HT-29 (cell line): ENCODE measurements at places on chromosomes 2 and 18. TPM values are rescaled to one million over a fixed set of nuclear protein-coding genes. Genes with fewer than 3 reads are reported as not detected.

SLC5A7 gene
- total RNA-seq = not detected in 2 replicates

DNA sequence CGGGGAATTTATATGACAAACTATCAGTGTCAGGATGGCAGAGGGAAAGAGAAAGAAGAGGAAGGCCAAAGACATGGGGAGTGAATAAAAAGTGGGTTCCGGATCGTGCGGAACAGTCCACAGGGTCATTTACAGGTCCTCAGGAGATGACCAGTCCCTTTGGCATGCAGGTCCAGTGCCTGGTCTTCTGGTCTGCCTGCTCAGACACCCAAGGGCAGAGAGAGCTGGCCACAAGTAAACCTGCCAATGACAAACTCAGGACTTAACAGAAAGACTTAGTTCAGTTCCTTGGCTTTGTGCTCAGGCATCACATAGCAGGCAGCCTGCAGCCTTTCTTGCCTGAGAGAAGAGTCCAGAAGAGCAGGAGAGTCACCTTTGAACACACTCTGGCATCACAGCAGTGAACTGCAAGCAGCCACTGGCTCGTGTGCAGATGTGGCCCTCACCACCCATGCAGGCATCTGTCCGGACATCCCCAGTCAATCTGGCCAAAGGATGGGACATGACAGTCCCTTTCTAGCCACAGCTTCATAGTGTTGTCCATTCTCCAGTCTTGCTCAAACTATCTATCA lies 14.0 kb downstream of the TMEM127 start:
- peak; percentile 48 for DNase-seq

DNA sequence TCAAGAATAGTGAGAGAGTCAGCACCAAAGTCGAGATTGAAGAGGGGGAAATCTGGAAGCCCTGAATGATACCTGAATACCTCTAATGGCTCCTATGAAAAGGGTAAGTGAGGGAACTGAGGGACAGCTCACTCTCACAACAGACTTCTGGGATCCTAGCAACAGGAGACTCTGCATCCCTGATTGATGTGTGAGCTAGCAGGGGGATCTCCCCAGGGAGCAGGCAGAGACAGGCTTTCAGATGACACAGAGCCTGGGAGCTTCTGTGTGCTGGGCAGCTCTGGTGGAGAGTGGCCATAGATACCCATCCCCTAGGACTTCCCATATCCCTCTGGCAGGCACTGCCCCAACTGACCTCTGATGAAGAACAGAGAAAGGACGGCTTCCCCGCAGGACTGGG lies 206.2 kb downstream of the EXOC6B start:
- no peak for DNase-seq

- no peak for DNase-seq
Measured at GRCh38 chr2:70887208-70887549, 48.5 kb upstream of the ATP6V1B1 start.

DNA sequence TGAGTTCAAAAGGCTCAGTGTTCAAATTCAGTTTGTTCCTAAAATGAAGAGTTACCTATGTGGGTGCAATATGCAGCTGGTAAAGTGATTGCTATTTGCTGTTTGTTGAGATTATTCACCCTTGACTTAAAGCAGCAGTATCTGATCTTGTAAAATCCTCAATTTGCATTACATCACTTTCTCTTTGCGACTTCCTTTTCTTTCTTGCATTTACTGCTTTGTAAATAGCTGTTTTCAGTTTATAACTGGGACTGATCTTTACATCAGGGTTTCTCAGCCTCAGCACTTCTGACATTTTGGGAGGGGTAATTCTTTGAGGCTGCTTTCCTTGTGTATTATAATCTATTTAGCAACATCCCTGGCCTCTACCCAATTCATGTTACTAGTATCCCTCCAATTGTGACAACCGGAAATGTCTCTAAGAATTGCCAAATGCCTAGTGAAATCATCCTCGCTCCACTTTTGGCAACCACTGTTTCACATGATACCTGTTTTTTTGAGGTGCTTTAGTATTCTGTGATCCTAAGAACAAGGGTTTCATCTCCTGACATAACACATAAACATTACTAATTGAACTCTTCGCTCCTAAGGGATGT lies 12.1 kb upstream of the ERCC3 start:
- no peak for DNase-seq

GRCh38 chr2:223815884-223816570 lies 21.4 kb downstream of the AP1S3 start:
- DNase-seq = peak; percentile 49

CD8A gene
- not detected in 2 replicates for total RNA-seq

DNA sequence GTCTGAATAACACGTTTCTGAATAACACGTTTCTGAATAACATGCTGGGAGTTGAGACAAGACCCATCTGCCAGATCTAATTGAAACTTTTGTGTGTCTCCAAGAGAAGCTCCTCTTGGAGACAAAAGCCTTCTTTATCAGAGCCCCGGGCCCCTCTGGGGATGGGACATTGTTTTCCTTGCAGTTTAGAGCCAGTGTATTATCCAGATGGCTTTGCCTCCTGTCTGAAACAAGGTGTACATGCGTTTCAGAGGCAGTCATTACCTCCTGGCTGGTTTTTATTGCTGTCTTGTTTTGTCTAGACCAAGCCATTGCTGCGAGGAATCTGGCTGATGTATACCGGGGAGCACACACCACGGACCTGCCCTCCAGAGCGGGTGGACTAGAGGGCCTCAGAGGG lies 7.8 kb downstream of the FOSL2 start:
- DNase-seq = no peak

- DNase-seq = no peak
Measured at GRCh38 chr18:60191926-60192325, 180.6 kb downstream of the MC4R start.

SATB2 gene
- 0.16 and 0.18 TPM in 2 replicates for total RNA-seq

- DNase-seq = no peak
Measured at GRCh38 chr2:238155761-238156694, 2.7 kb upstream of the ERFE start.

GKN2 gene
- total RNA-seq = not detected in 2 replicates

DNA sequence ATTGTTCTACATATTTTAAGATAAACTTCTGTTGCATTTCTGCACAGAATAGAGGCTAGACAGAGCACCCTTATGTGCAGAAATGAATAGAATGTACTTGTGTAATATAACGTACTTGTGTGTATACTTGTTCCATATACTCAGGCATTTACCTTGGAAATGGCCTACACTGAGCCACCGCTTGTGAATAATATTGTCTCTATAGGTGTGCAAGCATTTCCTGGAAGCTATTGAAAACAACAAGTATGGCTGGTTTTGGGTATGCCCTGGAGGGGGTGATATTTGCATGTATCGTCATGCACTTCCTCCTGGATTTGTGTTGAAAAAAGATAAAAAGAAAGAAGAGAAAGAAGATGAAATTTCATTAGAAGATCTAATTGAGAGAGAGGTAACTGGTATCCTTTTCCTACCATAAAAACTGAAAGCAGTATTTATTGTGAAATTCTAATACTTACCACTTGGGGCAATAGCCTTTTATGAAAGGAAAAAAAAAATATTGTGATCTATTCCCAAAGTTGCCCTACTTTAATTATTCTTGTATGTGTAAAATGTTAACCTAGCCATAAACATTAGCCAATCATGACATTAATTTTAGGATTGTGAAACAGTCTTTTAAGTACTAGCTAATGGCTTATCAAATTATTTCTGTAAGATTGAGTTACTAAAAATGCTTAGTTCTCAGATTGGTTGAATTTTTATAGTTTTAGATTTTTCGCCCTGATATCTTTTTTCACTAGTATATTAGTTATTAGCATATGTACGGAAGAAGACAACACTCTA lies 18.0 kb downstream of the ZC3H15 start:
- DNase-seq = peak; percentile 63

DNA sequence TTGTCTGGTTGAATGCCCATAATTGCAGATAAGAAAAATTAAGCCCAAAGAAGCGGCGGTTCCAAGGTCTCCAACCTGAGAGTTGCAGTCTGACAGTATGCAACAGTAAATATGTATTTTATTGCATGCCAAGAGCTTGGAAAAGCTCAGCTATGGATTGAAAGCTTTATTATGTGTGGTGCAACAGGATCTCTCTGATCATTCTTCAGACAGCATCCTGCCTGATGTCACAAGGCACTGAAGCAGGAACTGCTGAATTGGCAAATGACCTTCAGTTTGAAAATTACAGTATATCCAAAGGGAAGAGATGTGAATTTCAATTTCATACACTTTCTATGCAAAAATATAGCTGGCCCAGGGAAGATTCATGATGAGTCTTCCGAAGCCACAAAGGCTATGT lies 42.5 kb downstream of the DOCK10 start:
- no peak for DNase-seq

GKN1 gene
- not detected in 2 replicates for total RNA-seq
